GDM1 (cell line): ENCODE measurements at places on chromosomes 6 and 20.
A peak's percentile ranks its signal among the peaks of the same experiment; 100 is the strongest.

DNA sequence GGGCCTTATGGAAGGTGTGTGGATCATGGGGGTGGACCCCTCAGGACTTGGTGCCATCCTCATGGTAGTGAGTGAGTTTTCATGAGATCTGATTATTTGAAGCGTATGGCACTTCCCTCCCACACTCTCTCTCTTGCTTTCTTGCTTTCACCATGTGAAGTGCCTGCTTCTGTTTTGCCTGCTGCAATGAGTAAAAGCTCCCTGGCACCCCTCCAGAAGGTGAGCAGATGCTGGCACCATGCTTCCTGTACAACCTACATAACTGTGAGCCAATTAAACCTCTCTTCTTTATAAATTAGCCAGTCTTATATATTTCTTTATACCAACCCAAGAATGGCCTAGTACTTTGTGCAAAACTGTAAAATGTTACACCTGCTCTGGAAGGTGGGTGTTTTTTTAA is 396.8 kb upstream of the HS3ST5 start:
- DNase-seq = no peak

- DNase-seq = no peak
Observed at GRCh38 chr6:48563433-48563832, 452.4 kb upstream of the PTCHD4 start.

- no peak for DNase-seq
Observed at GRCh38 chr6:122048570-122048969, 350.9 kb upstream of the HSF2 start.

GRCh38 chr6:1917626-1918371 is 308.1 kb downstream of the FOXC1 start:
- no peak for DNase-seq

DNA sequence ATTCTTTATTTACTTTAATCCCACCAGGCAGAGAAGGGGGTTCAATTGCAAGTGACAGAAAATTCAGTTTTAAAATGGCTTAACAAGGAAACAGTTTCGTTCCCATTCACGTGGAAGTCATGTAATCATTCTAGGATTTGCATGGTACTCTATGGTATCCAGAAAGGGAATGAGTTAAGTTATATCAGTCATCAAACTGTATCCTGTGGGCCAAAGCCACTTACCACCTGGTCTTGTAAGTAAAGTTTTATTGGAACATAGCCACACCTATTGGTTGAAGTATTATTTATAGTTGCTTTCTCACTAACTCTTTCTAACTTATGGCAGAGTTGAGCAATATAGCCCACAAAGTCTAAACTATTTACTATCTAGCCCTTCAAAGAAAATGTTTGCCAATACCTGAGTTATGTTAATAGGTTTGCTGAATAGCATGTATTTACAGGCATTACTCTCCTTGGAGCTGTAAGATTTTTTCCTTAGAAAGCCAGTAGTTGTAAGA is 10.2 kb upstream of the MMS22L start:
- DNase-seq = no peak

DNA sequence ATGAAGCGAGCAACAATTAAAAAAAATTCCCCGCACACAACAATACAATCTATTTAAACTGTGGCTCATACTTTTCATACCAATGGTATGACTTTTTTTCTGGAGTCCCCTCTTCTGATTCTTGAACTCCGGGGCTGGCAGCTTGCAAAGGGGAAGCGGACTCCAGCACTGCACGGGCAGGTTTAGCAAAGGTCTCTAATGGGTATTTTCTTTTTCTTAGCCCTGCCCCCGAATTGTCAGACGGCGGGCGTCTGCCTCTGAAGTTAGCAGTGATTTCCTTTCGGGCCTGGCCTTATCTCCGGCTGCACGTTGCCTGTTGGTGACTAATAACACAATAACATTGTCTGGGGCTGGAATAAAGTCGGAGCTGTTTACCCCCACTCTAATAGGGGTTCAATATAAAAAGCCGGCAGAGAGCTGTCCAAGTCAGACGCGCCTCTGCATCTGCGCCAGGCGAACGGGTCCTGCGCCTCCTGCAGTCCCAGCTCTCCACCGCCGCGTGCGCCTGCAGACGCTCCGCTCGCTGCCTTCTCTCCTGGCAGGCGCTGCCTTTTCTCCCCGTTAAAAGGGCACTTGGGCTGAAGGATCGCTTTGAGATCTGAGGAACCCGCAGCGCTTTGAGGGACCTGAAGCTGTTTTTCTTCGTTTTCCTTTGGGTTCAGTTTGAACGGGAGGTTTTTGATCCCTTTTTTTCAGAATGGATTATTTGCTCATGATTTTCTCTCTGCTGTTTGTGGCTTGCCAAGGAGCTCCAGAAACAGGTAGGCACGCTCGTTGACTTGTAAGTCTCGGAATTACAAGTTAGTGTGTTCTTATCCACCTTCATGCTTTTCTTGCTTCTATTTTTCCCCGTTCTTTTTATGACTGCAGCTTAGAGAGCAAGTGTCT is at the start of gene EDN1:
Gene EDN1, plus strand, starts transcription at position 429 of the 888 bp plus-strand sequence. Its CDS starts 269 bp downstream, at position 698.
- peak; percentile 37 for DNase-seq

DNA sequence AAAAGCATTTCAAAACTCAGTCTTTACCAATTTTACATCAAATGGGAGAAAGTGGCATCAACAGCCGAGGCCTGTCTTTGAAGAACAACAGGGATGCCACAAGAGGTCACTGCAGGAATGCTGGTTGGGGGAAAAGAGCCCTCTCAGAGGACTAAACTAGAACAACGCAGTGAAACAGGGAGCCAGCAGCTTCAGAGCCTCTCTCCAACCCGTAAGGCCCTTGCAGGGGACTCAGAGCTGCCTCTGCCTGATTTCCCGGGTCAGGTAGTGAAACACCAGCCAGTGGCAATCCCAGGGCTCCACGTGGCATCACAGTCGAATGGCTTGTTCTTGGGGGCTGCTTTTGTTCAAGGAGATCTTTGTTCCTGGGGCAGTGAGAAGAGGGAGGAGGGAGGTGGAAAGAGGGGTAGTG is 55.0 kb upstream of the KCNK16 start:
- no peak for DNase-seq

GRCh38 chr6:154767003-154767723 is 33.9 kb downstream of the SCAF8 start:
- no peak for DNase-seq

- no peak for DNase-seq
Observed at GRCh38 chr20:35762461-35762860, 9.4 kb upstream of the PHF20 start.

DNA sequence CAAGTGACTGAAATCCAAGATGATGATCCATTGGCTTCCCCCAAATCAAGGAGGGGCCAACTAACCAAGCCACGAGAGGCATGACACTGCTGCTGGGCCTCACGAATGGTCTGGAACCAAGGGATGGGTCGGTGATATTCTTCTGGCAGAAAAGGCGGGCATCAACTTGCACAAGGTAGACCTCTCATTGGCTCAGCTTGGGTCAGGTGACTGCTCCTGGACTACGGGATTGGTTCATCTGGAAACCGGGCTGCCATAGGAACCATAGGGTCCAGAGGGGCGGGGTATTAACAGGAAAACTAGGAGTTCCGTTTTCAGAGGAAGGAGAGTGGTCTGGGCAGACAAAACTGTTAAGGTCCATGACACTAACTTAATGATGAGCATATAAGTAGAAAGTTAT is 100.9 kb downstream of the TFAP2C start:
- no peak for DNase-seq

DNA sequence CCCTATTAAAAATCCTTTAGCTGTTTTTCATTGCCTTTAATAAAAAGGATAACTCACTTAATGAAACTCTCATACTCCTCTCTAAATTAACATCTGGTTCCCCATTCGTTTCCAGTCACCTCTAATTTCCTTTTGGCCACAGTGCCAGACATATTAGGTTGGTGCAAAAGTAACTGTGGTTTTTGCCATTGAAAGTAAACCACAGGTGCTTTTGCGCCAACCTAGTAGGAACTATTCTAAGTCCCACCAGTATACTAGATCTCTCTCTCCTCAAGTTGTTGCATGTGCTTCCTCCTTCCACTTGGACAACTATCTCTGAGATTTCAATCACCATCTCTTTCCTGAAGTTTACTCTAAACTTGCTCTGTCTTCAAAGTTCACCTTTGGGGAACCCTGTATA is 961.1 kb downstream of the TBC1D32 start:
- DNase-seq = no peak

GRCh38 chr6:154751011-154751800 is 18.0 kb downstream of the SCAF8 start:
- no peak for DNase-seq

DNA sequence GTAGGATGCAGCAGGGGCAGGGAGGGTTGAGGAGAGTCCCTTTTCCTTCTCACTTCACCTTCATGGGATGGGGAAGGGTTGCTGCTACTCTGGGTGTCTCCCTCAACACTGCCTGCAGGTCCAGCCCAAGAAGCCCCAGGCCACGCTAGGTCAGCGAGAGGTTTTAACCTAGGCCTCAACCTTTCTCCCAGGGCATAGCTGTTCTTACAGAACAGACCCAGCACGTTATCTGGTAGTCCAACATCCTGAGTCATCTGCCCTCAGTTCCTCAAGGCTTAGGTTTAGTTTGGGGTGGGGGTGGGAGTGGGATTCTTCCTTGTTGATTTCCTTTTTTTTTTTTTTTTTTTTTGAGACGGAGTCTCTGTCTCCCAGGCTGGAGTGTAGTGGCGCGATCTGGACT is 15.8 kb downstream of the LRRC73 start:
- no peak for DNase-seq

- no peak for DNase-seq
Observed at GRCh38 chr6:66423047-66423446, 716.0 kb upstream of the EYS start.

DNA sequence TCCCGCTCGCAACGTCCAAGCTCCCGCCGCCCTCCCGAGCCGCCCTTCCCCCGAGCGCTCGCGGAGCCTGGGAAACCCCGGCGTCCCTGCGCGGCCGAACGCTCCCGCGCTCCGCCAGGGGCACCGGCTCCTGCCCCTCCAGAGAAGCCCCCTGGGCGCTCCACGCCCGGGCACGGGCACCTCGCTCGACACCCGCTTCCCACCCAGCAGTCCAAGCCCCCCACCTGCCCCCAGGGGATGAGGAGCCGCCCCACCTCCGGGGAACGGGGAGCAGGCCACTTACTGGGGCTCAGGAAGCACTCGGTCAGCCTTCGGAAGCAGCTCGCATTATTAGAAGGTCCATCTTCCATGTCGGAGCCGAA is 1.4 kb downstream of the PDE10A start:
- no peak for DNase-seq

- DNase-seq = no peak
Observed at GRCh38 chr6:125251516-125252220, 50.1 kb downstream of the HDDC2 start.

GRCh38 chr6:5068153-5068751 is 16.9 kb upstream of the PPP1R3G start:
- no peak for DNase-seq

GRCh38 chr6:24864343-24864742 is 65.6 kb upstream of the ARMH2 start:
- DNase-seq = no peak

- DNase-seq = no peak
Observed at GRCh38 chr6:45877970-45878590, 137.6 kb downstream of the CLIC5 start.

- DNase-seq = no peak
Observed at GRCh38 chr6:44003345-44004061, 123.7 kb downstream of the MRPL14 start.

DNA sequence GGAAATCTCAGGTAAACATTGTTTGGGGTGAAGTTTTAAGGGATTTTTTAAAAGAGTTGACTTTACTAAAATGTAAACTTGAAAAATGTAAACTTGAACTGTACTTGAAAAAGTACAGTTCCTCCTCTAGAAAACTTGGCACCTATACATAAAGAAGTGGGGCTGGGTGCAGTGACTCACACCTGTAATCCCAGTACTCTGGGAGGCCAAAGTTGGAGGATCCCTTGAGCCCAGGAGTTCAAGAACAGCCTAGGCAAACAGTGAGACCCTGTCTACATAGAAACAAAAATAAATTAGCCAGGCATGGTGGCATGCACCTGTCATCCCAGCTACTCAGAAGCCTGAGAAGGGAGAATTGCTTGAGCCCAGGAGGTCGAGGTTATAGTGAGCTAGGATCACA is 7.2 kb downstream of the BTBD9 start:
- DNase-seq = no peak

DNA sequence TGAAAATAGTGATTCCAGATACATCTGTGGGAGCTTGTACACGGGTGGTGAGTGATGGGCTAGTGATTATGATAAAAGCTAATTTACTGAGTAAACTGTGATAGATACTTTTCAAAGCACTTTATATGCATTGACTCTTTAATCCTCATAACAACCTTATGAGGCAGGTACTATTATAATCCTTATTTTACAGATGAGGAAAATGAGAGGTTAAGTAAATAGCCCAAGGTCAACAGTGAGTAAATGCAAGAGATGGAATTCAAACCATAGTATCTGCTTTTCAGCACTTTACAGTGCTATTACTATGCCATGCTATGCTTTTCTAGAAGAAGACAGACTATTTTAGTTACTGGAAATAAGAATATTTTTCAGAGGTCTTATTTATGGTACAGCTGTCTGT is 320.9 kb upstream of the CITED2 start:
- no peak for DNase-seq

DNA sequence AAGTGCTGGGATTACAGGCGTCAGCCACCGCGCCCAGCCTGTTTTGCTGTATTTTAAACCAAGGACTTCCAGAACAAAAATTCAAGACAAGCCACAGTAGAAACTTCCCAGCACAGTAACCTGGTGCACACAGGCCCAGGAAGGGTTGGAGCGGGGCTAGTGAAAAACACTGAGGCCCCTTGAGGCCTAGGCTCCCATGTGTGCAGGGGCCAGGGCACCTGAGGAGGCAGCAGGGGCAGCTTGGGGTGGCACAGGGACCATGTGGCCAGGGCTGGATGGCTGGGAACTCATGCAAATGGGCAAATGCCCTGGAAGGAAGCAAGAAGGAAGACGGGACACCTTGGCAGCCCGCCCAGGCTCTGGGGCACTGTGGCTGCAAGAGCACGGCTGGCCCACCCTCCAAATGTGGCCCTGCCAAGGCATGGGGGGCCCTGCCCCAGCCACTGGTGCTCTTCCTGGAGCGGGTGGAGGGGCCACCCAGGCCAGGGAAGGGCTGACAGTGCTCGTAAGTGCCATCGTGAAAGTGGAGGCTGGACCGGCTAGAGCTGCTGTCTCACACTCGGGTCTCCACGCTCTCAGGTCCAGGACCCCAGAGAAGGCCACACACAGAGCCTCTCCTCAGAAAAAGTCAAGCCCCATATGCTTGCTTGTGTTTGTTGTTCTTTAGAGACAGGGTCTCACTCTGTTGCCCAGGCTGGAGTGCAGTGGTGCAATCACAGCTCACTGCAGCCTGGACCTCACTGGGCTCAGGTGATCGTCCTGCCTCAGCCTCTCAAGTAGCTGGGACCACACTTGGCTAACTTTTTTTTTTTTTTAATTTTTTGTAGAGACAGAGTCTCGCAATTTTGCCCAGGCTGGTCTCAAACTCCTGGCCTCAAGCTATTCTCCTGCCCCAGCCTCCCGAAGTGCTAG is 10.3 kb downstream of the SLC2A4RG start:
- no peak for DNase-seq

DNA sequence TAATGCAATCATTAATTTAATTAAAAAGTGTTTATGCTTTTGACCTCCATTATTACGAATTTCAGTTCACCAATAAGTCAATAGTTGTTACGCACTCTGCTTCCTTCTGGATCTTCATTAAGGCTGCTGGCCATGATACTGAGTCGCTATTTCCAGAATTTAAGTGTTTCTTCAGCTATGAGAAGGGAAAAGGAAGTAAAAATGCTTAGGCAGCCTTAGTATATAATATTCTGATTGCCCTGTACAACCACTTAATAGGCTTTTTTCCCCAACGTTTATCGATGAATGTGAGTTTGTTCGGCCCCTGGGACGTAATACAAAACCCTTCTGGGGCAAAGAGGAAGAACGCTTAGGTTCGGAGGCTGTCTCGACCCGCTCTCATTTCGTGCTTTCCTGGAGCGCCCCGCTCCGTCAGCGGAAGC is 644 bp downstream of the OARD1 start:
- no peak for DNase-seq
